ENCODE measurements at places on chromosomes 5 and 9.

- DNase-seq = peak; percentile 74
These were observed 612.9 kb upstream of the TLE4 start for GRCh38 chr9:78958892-78959291.

DNA sequence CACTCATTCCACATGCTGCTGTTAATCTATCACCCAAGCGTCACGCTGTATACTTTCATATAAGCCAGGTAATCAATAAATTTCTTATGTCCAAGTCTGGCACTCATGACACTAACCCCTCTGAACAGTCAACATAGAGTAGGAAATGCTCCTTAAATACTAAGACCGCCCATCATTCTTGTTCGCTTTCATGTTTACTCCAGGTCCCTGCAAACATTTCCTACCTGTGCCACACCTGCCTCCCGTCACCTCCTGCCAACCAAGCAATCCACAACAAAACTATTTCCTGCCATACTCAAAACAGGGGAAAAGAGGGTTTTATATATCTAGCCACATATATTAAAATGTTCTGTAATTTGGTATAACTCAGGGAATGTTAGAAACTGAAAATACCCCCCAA, 39.0 kb downstream of the ZFR start:
- DNase-seq = no peak

DNA sequence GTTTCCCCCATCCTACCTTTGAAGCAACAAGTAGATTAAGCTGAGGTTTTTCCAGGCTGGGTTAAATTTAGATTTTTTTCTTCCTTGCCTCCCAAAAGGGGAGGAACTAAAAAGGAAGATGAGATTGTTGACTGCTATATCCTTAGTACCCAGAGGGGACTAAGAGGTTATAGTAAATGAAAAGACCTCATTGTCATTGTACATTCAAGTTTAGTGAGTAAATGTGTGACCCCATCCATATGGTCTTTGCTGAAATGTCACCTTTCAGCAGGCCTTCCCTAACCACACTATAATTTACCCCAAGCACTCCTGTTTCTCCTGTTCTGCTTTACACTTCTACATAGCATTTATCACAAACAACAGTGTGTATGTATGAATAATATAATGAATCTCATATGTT, 35.8 kb upstream of the CHD1 start:
- DNase-seq = no peak

- DNase-seq = no peak
These were observed 145.3 kb downstream of the MLLT3 start for GRCh38 chr9:20476912-20477521.

GRCh38 chr9:2359891-2360471, 261.6 kb upstream of the VLDLR start:
- DNase-seq = peak; percentile 82

DNA sequence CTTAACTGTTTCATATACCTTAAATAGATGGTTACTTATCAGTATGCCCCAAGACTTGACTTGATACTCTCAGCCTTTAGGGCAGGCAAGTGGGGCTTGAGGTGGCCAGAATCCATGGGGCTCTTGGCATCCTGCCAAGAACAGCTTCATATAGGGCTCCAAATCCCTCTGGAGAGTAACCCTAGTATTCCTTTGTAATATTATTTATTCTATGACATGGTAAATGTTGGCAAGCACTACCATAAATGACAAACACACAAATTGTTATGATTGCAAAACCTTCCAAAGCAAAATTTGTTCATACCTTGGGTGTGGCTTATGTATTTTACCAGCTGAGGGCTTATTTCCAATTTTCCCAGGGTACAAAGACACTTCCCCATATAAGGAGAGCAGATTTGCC, 257.4 kb upstream of the TRPC7 start:
- DNase-seq = peak; percentile 9

- no peak for DNase-seq
These were observed 191.3 kb upstream of the NREP start for GRCh38 chr5:111948092-111948841.

DNA sequence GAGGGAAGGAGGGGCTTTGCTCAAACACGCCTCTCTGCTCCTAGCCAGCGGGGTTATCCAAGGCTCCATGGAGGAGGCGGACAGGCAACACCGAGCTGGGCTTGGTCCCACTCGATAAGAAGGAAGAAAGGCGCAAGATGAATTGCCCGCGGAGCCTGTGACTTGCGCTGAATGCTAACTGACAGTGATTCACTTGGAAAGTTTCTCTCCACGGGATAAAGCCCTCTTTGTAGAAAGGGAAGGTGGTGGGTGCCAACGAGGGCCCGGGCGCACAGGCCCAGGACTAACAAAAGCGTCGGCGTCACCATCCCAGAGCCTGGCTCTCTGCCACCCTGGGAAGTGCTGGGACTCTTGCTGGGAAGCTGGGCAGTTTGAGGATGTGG, 76.0 kb downstream of the VAV2 start:
- no peak for DNase-seq

- no peak for DNase-seq
These were observed 190.4 kb downstream of the EPB41L4A start for GRCh38 chr5:112228667-112229066.

GRCh38 chr5:150038547-150038946, 38.0 kb downstream of the HMGXB3 start:
- DNase-seq = no peak

DNA sequence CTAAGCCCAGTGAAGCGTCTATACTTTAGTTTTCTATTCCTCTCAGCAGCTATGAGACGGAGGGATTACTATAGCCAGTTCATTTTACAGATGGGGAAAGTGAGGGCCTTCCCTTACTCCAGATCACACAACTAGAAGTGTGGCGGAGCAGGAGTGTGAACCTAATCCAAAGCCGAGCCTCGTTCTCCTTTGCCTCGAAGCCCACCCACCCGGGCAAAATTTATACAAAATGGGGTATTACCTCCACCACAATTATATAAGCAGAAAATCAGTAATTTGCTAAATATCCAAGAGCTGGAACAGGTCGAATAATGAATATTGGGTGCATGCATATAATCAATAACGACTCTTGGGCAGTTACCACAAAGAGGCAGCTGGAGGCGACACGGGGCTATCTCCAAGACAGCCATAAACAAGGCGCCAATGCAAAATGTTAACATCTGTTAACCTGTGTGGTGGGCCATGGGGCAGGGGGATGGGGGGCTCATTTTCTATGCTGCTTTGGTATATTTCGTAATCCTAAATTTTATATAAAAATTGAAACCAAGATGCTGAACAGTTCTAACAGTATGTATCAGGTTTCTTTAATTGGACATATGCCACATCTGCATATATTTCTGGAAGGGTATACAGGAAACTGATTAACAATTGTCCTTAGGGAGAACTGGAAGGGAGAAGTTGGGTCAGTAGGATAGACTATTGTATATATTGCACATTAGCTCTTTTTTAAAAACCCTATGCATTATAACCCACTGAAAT, 1.2 kb upstream of the RNF44 start:
- DNase-seq = no peak

GRCh38 chr5:87121304-87122150, 146.2 kb upstream of the RASA1 start:
- no peak for DNase-seq

GRCh38 chr9:86337469-86338108, 16.6 kb downstream of the TUT7 start:
- DNase-seq = no peak

DNA sequence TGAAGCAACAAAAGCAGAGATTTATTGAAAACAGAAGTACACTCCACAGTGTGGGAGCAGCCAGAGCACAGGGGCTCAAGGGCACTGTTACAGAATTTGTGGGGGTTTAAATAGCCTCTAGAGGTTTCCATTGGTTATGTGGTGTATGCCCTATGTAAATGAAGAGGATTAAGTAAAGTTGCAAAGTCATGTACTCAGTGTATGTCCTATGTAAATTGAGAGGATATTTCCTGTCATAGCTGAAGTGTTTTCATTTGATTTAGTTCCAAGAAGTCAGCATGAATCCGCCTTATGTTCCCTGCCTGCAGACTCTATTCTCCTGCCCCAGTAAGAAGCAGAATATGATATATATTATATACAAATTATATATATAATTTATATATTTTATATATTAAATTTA, 966.0 kb upstream of the COX7C start:
- no peak for DNase-seq

GRCh38 chr9:83800236-83801033, 17.1 kb downstream of the GKAP1 start:
- DNase-seq = no peak

GRCh38 chr5:2106721-2107120, 224.0 kb upstream of the IRX4 start:
- no peak for DNase-seq

GRCh38 chr9:128296340-128297220, 20.5 kb downstream of the SWI5 start:
- no peak for DNase-seq

GRCh38 chr9:104025104-104025503, 69.0 kb upstream of the SMC2 start:
- no peak for DNase-seq

- no peak for DNase-seq
These were observed 14.7 kb downstream of the DIAPH1 start for GRCh38 chr5:141603923-141604717.

GRCh38 chr5:43573058-43573457, 16.2 kb upstream of the PAIP1 start:
- no peak for DNase-seq

- DNase-seq = no peak
These were observed 293.4 kb upstream of the PTGER4 start for GRCh38 chr5:40386289-40386688.

DNA sequence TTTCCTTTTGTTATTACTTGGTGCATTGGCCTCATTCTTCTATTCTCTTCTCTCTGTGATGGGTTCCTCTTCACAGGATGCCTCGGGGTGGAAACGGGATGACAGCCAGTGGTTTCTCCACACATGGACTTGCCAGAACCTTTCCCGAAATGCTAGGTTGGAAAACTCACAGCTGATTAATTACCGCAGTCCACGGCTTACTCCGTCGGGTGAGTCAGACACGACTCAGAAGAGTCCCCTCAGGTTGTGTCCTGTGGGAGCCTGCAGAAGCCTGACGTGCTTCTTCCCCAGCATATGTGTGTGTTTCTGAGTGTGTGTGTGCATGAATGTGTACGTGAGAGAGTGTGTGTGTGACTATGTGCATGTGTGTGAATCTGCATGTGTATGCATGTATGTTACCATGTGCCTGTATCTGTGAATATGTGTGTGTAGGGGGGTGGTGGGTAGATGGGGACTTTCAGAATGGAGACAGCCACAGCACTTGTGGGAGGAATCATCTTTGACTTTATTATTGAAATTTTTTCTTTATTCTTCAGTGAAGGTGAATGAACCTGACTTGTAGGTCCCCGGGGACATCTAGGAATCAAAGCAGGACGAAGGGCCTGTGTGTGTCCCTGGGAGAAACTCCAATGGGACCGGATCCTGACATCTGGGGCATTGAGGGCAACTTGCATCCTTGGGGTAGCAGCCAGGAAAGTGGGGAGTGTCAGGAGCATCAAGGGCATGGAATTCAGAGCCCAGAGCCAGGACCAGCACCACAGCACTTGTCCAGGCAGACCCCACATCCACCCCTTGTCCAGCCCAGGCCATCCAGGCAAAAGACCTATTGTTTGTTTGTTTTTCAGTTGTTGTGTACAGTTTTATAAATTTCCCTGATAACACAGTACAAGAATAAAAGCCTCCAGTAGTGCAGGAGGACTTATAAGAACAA, 21.9 kb upstream of the MED10 start:
- DNase-seq = no peak

GRCh38 chr5:58462154-58462553, 2.3 kb upstream of the PLK2 start:
- no peak for DNase-seq

GRCh38 chr5:29794141-29794787, 1399.2 kb upstream of the CDH6 start:
- no peak for DNase-seq

DNA sequence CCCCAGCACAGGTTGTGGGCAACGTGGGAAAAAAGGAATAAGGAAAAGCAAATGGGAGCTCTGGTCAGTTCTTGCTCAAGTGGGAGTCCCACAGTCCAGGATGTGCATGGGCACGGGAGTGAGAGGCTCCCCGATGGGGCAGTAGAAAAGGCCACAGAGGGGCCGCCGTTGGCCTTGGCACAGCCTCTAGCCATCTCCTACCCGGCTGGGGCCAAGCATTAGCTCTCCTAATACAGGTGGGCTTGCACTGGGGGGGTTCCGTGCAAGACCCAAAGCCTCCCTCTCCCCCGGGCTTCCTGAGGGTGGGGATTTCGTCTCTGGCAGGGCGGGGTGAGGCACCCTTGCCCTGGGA, 212.2 kb upstream of the MVB12B start:
- DNase-seq = no peak

GRCh38 chr5:132493241-132493640, 2.7 kb upstream of the IRF1 start:
- no peak for DNase-seq

DNA sequence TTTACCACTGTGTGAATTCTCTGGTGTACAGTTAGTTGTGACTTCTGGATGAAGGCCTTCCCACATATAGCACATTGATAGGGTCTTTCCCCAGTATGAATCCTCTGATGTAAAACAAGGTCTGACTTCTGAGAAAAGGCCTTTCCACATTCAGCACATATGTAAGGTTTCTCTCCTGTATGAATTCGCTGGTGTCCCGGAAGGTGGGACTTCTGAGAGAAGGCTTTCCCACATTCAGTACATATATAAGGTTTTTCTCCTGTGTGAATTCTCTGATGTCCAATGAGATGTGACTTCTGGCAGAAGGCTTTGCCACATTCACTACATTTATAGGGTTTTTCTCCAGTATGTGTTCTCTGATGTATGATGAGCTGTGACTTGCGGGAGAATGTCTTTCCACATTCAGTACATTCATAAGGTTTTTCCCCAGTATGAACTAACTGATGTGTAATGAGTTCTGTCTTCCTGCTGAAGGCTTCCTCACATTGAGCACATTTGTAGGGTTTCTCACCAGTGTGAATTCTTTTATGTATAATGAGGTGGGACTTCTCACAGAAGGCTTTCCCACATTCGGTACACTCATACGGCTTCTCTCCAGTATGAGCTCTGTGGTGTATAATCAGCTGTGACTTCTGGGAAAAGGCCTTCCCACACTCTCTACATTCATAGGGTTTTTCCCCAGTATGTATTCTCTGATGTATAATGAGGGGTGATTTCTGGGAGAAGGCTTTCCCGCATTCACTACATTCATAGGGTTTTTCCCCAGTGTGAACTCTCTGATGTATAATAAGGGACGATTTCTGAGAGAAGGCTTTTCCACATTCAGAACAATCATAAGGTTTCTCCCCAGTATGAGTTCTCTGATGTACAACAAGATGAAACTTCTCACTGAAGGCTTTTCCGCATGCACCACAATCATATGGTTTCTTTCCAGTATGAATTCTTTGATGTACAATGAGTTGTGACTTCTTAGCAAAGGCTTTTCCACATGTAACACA, 9.1 kb downstream of the ZNF300 start:
- no peak for DNase-seq

DNA sequence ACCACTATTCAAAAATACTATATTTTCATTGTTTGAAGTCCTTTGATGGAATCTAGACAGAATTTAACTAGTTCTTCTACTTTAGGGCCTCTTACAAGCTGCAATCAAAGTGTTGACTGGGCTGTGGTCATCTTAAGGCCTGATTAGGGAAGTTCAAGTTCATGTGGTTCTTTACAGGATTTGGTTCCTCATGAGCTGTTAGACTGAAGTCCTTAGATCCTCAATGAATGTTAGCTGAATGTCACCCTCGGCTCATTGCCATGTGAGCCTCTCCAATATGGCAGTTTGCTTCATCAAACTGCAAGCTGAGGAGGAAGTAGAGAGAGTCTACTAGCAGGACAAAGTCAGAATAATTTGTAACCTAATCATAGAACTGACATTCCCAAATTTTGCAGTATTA, 135.1 kb downstream of the CSNK1G3 start:
- no peak for DNase-seq

All from NCI-H524 (cell line).